ENCODE measurements at places on chromosomes 3 and 15.

DNA sequence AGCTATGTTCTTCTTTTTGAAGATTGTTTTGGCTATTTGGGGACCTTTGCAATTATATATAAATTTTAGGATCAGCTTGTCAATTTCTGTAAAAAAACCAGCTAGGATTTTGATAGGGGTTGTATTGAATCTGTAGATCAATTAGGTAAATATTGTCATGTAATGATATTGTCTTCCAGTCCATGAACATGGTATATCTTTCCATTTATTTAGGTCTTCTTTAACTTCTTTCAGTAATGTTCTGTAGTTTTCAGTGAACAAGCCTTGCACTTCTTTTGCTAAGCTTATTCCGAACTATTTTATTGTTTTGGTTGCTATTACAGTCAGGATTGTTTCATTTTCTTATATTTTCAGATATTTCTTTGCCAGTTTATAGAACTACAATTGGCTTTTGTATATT is 175.8 kb upstream of the RARB start:
- no peak for DNase-seq

GRCh38 chr15:68709876-68710275 is 110.8 kb downstream of the ANP32A start:
- no peak for DNase-seq

DNA sequence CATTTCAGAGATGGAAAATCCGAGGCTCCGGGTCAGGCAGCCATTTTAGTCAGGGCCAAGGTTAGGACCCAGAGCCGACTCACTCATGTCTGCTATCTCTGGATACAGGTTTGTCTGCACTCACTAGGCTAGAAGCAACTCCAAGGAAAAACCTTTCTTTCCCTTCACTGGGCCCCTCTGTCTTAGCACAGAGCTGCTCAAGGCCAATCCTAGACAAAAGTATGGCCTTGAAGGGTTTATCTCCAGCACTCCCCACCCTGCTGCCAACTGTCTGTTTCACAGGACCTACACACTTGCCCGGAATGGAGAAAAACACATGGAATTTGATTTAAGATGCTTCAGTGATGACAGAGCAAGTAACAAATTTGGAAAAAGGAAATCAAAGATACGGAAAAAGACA is 25.6 kb downstream of the ACAN start:
- no peak for DNase-seq

DNA sequence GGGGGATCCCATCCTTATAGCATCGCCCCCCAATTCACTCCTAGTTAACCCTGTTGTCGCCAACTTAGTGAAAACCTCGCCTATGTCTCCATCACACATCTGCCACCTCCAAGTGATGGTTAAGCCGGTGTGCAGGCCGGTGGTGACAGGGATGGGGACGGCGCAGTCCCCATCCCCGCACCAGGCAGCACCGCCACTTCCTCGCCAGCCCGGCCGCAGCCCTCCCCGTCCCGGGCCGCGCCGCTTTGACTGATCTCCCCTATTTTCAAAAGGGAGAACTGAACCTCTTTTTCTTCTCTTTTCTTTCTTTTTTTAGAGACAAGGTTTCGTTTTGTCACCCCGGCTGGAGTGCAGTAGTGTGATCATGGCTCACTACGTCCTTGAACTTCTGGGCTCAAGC is 11.3 kb upstream of the MOBP start:
- DNase-seq, result no peak

- no peak for DNase-seq
Measured at GRCh38 chr3:56927855-56928254, 126.1 kb upstream of the ARHGEF3 start.

DNA sequence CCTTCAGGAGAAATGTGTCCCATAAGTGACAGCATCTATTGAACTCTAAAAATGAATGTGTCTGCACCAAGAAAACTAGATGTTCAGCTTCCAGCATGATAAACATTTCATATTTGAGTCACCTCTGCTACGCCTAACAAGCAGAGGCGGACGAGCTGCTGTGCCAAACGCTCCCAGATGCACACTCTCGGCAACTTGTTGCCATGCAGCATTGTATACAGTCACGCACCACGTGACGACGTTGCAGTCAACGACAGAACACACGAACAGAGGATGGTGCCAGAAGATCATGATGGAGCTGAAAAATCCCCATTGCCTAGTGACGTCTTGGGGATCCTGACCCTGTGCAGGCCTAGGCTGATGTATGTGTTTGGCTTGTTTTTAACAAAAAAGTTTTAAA is 137.5 kb downstream of the XXYLT1 start:
- no peak for DNase-seq

DNA sequence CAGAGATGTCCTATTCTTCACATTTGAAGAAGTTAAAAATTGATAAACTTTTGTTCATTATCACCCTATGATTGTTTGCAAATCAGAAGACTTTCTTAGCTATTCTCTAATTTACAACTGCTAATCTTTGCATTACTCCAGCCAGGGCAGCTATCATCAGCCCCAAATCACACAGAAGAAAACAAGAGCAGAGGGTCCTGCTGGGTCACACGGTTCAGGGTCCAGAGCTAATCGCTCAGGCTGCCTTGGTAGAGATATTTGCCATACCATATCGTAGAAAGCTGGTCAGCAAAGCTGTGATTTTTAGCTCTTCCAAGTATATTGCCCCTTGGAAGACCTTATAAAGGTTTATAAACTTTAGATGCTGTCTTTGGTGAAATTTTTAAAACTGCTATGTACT is 181.4 kb downstream of the MAGI1 start:
- no peak for DNase-seq

GRCh38 chr3:14889943-14890342 is 57.4 kb upstream of the NR2C2 start:
- DNase-seq, result no peak

GRCh38 chr15:74631935-74632560 is 16.4 kb downstream of the CLK3 start:
- peak; percentile 31 for DNase-seq

- DNase-seq, result no peak
Measured at GRCh38 chr3:20022954-20023622, 11.0 kb upstream of the PP2D1 start.
